ENCODE measurements at places on chromosomes 6 and 20.

- no peak for DNase-seq
Measured at GRCh38 chr6:158816803-158817727, 2.1 kb downstream of the EZR start.

DNA sequence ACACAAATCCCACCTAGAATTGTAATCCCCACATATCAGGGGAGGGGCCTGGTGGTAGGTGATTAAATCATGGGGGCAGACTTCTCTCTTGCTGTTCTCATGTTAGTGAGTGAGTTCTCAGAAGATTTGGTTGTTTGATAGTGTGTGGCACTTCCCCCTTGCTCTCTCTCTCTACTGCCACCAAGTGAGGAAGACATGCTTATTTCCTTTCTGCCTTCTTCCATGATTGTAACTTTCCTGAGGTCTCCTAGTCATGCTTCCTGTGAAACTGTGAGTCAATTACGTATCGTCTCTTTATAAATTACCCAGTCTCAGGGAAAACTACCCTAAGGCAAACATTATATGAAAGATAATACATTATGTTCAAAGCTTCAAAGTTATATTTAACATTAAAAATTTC lies 1297.5 kb upstream of the CITED2 start:
- no peak for DNase-seq

GRCh38 chr6:4801491-4802110 lies 25.4 kb downstream of the CDYL start:
- DNase-seq = no peak

- no peak for DNase-seq
Measured at GRCh38 chr6:169324656-169325459, 71.2 kb upstream of the THBS2 start.

GRCh38 chr6:95185874-95186273 lies 391.5 kb upstream of the MANEA start:
- no peak for DNase-seq
